EH (cell line): ENCODE measurements at places on chromosomes 4 and X.

DNA sequence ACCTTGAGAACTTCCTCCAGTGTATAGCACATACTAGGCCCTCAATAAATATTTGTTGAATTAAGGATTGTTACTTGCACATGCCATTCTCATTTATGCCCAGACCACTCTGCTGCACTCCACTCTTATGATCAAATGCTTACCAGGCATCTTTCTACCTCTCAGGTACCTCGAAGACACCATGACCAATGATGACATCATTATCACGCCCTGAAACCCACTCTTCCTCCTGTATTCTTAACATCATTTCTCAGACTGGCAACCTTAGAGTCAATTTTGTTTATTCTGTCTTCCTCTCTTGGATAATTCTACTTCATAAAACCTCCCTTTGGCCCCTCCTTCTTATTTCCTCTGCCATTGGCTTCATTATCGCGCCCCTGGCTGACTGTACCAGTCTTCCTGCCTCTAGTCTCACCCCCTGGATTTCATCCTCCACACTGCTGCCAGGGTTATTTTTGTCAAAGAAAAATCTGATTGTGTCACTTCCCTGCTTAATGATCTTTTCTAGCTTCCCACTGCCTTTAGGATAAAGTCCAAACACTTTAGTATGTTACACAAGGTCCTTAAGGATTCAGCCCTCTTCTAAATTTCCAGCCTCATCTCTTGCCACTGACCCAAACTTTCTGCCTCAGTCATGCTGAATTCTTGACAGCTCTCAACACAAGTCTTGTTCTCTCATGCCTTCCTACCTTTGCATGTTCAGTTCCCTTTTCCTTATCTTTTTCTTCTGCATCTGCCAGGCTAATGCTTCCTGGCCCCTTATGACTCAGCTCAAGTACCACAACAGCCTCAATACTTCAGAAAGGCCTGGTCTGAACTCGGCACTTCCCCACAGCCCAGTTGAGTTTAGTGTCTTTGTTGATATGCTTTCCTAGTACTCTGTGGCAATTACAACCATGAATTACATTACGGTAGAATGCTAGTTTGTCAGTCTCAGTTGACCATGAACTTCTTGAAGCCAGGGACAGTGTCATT, 45.8 kb downstream of the HDAC8 start:
- DNase-seq: no peak

- no peak for DNase-seq
Measured at GRCh38 chr4:150964754-150965153, 50.3 kb downstream of the LRBA start.

DNA sequence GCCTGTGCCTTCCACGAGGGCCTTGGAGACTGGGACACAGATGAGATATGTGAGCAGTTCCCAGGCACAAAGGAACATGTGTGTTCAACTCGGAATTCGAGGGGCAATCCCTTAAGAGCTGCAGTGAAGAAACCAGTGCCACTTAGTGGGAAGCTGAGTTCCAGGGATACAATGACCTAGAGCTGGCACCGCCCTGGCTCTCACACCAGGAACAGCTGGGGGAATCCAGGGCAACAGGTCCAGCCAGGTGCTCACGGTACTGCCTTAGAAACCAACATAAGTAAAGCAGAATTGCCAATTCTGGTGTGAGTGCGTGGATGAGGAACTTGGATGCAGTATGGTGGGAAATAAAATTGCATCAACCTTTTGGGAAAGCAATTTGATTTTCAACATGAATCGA, 122.9 kb downstream of the AFAP1 start:
- no peak for DNase-seq

DNA sequence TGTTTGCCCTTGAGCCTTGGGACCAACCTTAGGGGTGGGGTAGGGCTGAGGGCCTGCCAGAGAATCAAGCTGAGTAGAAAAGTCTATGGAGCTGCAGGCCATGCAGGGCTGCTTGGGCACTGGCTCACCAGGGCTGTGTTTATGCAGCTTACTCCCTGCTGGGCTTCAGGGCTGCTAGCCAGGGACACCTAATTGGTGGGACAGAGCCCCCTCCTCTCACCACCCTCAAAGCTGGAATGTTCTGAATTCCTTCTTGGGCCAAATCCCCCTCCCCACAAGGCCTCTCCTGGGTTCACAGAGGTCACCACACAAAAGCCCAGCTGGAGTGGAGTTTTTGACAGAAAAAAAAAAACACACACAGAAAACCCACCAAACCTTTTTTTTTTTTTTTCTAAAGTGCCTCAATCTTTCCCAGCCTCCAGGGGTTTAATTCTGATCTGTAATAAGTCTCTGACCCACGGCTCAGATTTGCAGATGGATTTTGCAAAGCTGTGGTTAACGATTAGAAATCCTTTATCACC, at the start of gene CLDN2:
TSS of gene CLDN2 (plus strand) at position 471 of the 521 bp plus-strand sequence. CDS start 7,827 bp downstream, outside the sequence.
- DNase-seq: no peak

DNA sequence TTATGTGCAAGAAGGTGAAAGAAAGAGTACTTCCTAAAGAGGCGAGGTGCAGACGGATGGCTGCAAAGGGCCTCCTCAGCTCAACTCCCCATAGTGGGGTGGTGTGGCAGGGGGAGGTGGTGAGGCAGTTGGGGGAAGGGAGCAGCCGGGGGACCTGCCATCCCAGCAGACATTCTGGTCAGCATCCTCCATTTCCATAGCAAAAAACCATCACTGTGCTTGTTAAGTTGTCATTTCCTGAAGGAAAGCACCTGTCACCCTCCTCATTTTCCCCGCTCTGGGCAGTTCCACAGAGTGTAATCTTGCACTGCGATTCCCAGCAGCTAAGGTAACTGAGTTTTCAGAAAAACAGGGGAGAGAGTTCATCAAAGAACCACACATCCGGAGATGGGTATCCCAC, 51.5 kb downstream of the TSPAN5 start:
- no peak for DNase-seq

- DNase-seq: no peak
Measured at GRCh38 chr4:56348576-56348975, 38.7 kb downstream of the AASDH start.
